Fibroblast of the aortic adventitia (primary cell): ENCODE measurements at places on chromosomes 4 and X.
A peak's percentile ranks its signal among the peaks of the same experiment; 100 is the strongest.

DNA sequence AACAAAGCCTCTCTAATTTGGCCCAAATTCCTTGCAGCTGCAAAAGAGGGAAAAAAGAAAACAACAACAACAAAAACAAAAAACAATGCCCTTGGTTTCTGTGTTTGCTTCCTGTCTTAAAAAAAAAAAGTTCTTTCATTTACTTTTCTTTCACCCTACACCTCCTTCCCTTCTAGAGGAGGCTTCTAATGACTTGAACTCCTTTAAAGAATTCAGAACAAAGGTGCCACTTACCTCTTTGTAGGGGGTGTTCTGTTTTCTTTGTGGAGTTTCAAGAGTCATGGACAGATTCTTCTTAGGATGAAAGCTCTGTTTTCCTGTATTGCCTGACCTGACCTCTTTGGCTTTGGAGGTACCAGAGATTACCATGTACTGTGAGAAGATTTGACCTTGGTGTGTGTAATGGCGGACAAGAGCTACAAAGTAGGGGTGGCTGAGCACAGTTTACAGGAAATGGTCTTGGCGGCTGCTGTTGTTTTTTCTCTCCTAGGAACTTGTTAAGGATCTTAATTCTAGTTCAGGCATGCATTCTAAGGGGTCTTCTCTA, 72.4 kb upstream of the S100G start:
- no peak for DNase-seq

GRCh38 chrX:18964026-18964425, 19.9 kb downstream of the PHKA2 start:
- DNase-seq: no peak

GRCh38 chrX:115018040-115018647, 728 bp upstream of the IL13RA2 start:
- peak; percentile 26 for DNase-seq

DNA sequence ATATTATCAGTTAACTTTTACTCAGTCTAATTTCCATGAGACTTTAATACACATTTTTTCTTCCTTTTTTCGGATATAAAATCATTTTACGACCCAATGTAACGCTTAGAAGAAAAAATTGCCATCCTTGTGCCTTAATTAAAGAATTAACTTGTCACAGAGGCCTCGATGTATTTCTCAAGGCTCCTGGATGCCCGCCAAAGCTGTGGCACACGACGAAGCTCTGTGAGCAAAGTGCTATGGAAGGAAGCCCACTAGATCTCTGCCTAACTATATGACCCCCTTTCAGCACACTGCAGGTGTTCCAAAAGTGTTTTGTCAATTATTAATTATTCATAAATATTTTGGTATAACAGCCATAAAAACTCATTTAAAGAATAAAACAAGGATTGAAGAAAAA, 54.4 kb downstream of the TAPT1 start:
- no peak for DNase-seq

DNA sequence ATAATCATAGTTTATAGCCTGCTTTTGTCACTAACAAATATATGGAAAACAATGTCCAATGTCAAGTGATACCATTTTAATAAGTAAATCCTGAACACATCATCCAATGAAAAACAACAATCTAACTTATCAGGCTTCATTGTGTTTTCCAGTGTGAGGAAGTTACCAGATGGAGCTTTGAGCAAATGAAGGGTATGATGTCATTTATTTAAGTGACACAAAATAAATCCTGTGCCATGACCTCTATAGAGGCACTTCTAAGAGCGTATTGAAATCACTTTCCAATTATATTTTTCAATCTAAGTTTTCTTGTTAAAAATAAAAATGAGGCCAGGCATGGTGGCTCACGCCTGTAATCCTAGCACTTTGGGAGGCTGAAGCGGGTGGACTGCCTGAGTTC, 48.2 kb upstream of the NMU start:
- DNase-seq: no peak

DNA sequence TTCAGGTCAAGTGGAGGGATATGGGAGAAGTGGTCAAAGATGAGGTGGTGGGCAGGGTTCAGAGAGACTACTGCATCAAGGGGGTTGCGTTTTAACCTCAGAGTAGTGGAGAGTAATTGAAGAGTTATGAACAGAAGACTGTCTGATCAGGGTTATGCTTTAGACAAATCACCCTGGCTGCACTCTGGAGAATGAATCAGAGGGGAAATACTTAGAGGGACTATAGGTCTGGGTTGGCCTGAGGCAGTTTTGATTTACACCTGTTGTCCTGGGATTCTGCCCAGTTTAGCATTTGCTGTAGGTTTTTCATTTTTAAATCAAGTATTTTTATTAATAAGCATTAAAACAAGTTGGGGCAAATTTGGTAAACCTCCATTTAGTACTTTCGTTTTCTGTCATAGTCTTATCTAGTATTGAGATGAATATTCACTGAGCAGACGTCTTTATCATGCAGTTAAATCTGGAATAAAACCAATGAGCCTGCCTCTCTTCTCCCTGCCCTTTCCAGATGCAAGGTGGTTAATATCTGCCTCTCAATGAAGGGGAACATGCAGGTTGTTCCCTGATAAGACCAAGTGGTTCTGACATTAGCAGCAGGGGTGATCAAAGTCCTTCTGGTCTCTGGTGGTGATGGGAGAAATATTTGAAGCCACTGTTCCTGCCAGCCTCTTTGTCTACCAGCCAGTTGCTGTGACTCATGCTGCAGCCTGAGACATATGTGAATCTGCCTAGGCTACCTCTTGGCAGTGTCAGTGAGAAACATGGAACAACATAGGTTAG, 116.0 kb upstream of the RPS6KA3 start:
- no peak for DNase-seq

- DNase-seq: peak; percentile 62
These were observed 951 bp downstream of the SH3BP2 start for GRCh38 chr4:2793586-2794485.

DNA sequence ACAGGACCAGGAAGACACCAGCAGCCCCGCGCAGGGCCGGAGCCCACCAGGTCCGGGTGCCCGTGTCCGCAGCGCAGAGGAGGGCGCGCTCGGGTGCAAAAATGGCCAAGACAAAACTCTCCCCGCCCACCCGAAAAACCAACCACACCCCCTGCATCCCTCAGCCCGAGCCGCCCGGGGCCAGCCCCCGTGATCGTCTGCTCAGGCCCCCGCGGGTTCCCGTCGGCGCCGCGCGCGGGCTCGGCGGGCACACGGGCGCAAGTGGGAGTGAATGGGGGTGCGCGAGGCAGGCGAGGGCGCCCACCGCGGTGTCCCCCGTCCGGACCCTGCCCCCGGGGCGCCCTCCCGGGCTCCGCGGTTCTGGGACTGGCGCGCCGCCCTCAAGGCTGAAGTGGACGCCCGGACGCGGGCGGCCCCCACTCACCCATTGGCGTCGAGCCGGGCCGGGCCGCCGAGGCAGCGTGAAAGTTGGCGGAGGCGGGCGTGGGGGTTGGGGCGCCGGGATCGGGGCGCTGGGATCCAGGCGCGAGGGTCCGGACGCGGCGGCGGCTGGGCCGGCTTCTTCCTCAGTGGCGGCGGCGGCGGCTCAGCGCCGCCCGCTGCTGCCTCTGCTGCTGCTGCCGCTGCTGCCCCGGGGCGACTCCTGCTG, 393 bp downstream of the SH3KBP1 start:
- DNase-seq: no peak

DNA sequence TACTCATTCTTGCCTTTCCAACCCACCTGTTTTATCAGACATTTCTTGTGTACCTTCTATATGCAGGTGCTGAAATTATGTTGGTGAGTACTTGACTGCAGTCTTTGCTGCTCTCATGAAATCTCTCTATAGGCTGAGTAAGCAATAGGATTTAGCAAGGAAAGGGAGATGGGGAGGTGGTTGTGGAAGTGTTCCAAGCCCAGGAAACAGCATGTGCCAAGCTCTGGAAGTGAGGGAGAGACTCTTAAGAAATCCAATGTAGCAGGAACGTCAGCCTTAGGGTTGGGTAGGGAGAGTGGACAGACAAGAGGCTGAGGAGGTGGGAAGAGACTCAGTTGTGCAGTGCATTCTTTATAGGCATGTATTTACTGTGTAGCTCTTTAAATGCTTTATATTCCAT, 5.6 kb downstream of the SEPTIN11 start:
- peak; percentile 93 for DNase-seq

DNA sequence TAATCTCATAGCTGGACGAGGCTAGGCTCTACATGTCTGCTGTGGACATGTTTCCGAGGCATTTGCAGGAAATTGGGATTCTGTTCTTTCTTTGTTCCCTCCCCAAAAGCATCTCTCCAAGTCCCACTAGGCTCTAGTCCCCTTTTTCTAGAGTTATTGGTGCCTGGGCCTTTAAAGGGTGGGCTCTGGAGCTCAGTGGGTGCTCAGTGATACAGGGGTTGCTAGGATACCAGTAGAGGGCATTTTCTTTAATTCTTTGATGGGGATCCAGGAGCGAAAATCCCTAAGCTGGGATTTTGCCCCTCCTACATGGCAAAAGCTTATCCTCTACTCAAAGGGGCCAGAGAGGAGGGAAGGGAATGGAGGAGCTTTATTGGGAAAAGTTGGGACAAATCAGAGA, 34.2 kb downstream of the ARHGEF9 start:
- DNase-seq: no peak

DNA sequence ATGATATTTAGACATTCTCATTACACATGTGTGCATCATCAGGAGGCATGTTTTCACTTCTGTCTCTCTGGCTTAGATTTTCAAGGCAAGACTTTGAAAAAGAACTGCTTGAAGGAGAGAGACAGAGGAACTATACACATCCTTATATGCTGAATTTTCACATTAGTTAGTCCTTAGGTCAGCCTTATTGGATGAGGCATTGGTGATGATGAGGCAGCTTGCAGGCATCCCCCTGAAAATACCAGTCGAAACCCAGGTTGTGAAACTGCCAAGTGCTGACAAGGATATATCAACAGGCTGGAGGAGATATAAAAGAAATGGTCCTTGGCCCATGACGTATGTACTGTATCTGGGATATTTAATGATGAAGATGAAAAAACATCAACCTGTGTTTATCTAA, 297.2 kb upstream of the AADAT start:
- DNase-seq: no peak

DNA sequence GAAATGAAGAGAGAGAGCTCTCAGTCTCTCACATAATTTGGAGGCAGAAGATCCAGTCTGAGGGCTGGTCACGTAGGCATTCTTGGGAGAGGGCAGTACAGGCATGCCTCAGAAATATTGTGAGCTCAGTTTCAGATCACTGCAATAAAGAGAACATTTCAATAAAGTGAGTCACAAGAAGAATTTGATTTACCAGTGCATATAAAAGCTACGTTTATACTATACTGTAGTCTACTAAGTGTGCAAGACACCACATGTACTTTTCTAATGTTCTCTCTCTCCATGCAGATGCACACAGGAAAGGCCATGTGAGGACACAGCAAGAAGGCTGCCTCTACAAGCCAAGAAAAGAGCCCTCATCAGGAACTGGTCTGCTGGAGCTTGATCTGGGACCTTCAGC, 583.5 kb upstream of the FAT1 start:
- no peak for DNase-seq

GRCh38 chr4:153603258-153603657, 80.8 kb upstream of the TLR2 start:
- DNase-seq: no peak

DNA sequence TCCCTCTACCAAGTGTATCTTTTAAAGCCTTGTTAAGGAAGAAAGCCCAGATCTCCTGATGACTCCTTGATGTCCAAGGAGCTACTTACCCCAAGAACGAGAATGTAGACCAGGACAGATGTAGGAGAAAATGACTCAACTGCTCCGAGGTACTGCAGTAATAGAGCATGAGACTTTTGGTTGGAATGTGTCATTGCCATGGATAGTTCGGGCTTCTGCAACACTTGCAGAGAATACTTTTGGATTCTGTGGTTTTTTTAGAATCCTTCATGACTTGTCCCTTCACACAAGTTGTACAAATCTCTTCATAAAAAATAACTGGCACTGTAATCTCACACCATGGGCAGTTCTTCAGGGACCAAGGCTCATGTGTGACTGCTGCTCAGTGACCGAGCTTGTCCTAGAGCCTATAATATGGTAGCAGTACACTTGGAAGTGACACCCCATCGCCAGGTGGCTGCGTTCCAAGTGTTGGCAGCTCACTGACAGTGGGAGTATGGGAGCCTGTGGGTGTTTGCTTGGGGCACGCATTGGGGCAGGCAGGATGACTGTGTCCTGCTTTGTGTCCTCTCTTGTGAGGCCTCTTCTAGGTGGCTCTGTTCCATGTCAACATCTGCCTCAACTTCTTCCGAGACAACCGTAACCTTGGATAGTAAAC, 87.9 kb upstream of the WDR1 start:
- peak; percentile 58 for DNase-seq

DNA sequence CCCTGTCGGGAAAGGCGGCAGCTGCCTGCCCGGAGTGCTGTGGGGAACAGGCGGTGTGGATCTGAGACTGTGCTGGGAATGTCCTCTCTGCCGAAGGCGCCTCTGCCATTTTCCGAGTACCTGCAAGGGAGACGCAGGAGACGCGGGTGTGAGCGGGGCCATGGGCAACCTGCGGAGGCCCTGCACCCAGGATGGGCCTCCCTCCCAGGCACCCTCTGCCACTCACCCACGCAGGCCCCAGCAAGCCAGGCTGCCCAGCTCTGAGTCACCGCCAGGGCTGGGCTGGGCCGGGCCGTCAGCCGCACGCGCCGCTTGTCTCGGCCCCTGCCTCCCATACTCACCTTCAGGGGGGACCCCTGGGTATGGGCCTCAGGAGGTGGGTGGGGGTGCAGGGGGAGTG, 3.5 kb upstream of the FGFR3 start:
- no peak for DNase-seq

GRCh38 chrX:23673108-23673507, 5.8 kb downstream of the PRDX4 start:
- no peak for DNase-seq

- no peak for DNase-seq
These were observed 81.1 kb downstream of the DCAF8L2 start for GRCh38 chrX:27671234-27671633.

DNA sequence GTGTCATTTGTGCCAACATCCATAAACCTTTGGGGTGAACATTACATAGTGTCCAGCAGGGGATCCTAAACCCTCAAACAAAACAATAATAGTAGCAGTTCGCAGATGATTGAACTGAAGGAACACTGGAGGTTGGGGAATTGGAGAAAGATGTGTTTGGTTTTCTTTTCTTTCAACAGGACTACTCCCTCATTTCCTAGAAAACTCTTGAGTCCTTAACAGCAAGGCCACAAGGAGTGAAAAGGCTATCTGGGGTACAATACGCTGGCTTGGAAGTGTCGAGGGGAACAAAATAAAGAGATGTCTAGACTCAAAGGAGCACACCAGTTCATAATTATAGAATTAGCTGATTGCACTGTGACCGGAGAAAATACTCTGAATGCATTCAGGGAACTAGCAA, 72.1 kb downstream of the IDS start:
- DNase-seq: no peak

DNA sequence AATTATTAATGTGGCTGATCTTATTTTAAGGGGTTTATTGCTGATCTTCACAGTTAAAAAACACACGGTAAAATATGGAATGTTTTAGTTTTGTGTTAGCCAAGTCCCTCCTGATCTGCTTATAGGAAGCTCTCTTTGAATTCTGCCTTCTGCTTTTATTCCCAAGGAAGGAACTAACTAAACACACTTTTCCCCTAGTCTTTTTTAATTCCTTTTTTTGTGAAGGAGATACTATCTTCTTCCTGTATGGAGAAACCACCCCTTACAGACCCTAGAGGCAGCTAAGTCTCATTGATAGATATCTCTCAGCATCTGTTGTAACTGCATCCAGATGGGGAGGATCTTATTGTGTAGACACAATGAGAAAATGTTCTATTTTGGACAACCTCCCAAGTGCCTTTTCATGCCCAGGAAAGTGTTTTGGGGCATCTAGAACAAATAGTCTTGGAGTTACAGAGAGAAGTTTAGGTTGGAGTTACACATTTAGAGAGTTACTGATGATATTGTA, 64.4 kb downstream of the AFF1 start:
- no peak for DNase-seq
